ENCODE measurements at places on chromosomes 2 and 18.

DNA sequence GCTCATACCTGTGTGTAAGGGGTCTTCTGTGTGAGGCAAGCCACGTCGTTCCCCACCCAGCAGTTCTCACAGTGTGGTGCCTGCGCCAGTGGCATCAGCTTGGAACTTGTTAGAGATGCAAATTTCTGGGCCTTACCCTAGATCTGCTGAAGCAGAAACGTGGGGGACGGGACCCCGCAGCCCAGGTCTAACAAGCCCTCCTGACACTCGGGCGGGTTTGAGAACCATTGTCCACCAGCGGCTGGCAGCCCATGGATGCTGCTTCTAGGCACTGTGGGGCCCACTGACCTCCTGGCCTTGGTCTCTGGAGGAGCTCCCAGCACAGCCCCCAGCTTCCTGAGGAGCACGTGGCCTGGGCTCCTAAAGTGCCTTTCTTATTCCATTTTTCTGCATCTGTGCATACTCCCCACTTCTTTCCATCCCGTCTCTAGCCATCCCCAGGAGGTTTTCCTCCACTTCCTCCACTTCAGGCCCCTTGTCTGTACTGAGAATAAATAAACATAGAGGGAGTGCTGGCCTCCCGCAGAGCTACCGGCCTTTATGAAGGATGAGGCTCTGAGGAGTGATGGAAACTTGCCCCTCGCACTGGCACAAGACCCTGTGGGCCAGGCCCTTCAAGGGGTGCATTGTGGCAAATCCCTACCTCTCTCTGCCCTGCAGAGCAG lies 94.3 kb downstream of the GALR1 start:
- no peak for DNase-seq

- no peak for DNase-seq
Observed at GRCh38 chr2:159592441-159592840, 23.9 kb downstream of the BAZ2B start.

- DNase-seq: peak; percentile 66
Observed at GRCh38 chr2:191611614-191612013, 66.3 kb upstream of the NABP1 start.

DNA sequence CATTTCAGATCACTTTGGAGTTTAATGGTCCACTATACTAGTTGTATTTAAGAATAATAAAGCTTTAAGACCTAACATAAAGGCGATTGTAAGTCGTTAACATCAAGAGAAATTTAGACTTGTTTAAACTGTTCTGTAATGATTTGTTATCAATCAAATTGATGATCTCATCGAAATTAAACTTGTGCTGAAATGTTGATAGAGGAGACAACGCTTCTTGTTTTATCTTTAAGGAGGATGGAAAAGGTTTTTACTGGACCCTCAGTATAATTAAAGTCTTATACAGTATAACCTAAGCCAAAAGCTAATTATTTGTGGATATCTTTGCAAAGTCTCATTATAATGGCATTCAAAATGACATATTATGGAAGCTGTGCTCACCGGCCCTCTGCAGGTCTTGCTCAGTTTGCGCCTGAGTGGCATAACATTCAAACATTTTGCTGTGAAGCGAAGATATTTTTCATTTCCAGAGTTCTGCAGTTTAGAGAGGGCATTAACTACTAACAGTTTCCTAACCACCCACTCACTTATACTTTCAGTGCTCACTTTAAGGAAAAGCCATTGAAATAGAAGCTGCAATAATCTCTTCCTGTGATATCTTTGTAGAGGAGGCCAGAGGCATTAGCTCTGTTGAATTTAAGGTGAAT lies 1.4 kb upstream of the SERTAD2 start:
- no peak for DNase-seq

GRCh38 chr2:27959496-27959895 lies 69.0 kb downstream of the BABAM2 start:
- DNase-seq: no peak

- no peak for DNase-seq
Observed at GRCh38 chr2:152635635-152636298, 81.5 kb downstream of the PRPF40A start.

DNA sequence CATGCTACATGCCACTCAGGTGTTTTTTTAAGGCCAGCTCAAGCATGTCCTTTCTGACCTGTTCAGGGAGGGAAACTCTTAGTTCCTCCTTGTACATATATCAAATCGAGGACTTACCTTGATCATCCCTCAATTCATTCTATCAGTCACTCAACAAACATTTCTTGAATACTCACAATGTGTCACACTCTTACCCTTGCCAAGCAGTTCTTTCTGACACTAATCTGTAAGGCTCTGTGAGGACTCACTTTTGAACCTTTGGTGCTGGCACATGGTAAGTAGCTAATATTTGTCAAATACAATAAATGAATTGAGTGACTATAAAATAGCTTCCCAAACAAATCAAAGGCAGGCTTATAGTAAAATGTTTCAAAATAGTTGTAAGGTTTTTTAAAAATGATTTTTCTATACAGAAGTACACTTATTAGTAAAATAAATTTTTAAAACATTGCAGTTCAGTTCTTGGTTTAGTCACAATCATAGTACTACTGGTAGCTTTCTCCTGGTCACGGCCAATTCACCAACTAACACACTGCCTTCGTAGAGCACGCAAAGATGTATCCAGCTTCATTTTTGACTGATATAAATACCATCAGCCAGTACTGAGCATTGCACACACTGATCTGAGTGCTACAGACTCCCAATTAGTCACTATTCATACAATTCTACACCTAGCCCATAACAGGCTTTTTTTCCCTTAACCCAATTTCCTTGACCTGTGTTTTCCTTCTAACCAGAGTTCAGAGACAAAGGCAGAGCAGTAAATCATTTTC lies 50.9 kb downstream of the ZEB2 start:
- DNase-seq: no peak

DNA sequence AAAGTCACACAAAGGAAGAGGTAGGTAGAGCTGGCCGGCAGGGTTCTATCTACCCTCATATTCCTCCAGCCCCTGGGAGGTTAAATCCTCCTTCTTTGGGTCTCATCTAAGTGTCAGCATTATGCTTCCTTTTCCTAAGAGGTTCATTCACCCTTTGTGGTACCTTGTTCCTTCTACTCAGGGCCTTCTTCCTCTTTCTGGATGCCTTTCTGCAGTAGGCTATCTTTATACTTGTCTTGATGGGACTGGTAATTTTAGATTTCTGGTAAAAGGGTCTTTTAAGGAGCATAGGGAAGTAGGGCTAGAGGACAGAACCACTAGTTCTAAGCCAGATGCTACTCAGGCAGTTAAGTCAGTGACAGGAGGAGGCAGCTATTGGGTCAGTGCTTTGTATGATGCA lies 13.7 kb upstream of the TNP1 start:
- DNase-seq: no peak

DNA sequence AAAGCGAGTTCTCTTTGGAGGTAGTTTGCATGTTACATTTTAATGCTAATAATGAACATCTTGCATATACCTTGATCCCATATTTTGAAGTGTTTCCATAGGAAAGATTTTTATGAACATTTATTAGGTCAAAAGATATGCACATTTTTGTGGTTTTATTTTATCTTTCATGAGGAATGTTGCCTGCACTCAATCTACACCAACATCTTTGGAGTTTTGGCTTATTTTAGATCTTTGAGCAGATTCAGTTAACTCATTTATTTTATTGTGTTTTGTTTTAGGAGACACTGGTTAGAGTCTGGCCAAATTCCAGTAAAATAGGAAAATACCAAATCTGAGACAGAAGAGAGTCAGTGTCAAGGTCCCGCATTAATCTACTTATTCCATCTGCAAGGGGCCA lies 540.9 kb downstream of the RNF144A start:
- no peak for DNase-seq
